ENCODE measurements at places on chromosomes 11 and 22.

GRCh38 chr11:126414615-126415014, 59.1 kb downstream of the ST3GAL4 start:
- no peak for DNase-seq

DNA sequence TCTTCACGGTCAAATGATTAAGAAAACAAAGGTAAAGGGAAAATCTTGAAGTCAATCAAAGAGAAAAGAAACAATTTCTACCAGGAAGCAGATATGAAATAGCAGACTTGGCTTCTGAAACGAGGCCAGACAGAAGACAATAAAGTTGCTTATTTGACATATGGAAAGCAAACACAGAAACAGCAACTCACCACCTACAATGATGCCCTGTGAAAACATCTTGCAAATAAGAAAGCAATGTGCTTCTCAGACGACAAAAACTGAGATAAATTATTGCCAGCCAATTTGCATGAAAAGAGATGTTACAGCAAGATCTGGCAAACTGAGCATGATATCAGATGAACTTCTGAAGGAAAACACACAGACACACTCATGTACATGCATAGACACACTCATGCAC, 45.9 kb upstream of the CTSC start:
- DNase-seq, result no peak

DNA sequence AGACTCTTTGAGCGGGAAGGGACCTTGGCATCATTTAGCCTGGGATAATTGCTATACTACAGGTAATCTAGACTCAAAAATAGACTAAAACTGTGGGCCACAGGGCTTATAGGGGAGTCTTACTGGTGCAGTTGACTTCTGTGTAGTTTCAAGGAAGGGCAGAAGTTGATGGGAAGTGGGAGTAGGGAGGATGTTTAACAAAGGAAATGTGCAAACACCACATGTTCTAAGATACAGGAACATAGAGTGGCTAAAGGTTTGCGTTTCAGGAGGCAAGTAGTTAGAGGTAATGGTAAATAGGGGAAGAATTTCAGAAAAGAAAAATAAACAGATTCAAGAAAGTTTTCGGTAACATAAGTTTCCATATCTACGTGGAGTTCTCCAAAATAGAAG, 14.4 kb upstream of the SORL1 start:
- DNase-seq, result no peak

DNA sequence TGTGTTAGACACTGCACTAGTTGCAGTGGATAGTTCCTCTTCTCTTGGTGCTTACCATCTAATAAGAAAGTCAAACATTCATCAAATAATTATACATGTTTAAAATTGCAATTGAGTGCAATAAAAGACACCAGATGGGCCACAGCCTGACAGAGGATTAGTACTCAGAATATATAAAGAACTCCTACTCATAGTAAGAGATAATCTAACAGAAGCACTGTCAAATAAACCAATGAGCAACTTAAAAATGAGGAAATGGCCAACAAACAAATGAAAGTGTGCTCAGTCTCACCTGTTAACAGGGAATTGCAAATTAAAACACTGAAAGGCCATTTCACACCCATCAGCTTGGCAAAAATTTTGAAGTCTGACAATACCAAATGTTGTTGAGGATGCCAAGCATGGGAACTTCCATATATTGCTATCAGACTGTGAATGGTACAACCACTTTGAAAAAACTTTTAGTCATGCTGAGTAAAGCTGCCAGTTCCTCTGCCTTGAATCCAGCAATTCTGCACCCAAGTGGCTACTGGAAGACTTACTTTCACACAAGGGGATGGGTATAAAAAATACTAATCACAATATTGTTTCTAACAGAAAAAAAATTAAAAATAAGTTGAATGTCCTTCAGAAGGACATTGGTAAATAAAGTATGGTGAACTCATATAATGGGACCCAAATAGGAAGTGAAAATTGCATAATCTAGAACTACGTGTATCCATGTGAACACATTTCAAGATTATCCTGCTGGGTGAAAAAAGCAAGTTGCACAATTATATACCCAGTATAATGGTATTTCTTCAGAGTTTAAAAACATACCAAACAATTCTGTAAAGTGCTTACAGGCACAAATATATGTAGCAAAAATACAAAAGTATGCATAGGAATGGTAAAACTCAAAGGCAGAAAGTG, 41.4 kb upstream of the CREB3L1 start:
- no peak for DNase-seq

GRCh38 chr11:61429346-61429690, 457 bp downstream of the CPSF7 start:
- DNase-seq, result peak; percentile 27

- no peak for DNase-seq
Observed at GRCh38 chr11:74559110-74559933, 33.1 kb upstream of the POLD3 start.

DNA sequence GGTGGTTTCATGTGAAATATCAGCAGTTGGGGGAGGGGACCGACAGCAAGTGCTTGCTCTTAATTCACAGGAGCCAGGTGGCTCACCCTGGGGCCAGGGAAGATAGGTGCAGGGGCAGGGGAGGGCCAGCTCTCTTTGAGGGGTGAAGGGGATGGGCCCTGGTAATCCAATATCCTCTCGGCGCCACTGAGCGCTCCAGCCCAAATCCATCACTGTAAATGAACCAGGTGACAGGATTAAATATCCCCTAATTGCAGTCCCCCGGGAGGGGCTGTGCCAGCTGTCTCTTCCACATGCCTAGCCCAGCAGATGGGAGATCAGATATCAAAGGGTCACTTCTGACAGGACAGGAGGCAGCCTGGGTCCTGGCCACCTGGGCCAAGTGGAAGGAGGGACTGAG, 531.8 kb upstream of the CADM1 start:
- DNase-seq, result no peak

- no peak for DNase-seq
Observed at GRCh38 chr11:133228471-133229329, 303.6 kb downstream of the OPCML start.

DNA sequence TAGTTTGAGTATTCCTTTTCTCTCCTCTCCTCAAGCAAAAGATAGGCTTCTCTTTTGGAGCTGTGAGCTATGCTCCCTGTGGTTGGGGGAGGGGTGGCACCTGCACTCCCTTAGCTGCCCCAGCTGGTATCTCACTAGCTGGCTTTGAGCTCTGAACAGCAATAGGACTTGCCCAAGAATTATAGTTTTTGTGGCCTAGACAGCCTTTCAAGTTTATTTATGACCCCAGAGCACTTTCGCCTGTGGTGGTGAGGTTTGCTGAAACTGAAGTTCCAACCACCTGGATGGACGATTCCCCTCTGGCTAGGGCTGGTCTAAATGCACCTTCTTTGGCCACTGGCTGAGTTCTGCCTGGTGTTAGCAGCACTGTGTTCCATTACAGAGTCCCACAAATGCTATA, 37.1 kb upstream of the SLC37A2 start:
- no peak for DNase-seq
